ENCODE measurements at places on chromosomes 2 and 18. TPM values are rescaled to one million over a fixed set of nuclear protein-coding genes. Genes with fewer than 3 reads are reported as not detected.

The TOGARAM2 gene
- total RNA-seq = under 0.01 TPM

The RGPD4 gene
- total RNA-seq = not detected

The C1GALT1C1L gene
- total RNA-seq = 0.29 TPM

The TMEM37 gene
- total RNA-seq = 0.29 TPM

The SCN2A gene
- 1.7 TPM for total RNA-seq

The PDE6D gene
- total RNA-seq = 9.0 TPM

The ITPRIPL1 gene
- 1.7 TPM for total RNA-seq

The PAIP2B gene
- total RNA-seq = under 0.01 TPM

Measured in placental pericyte (primary cell).